ENCODE measurements at places on chromosomes 3 and 15.

DNA sequence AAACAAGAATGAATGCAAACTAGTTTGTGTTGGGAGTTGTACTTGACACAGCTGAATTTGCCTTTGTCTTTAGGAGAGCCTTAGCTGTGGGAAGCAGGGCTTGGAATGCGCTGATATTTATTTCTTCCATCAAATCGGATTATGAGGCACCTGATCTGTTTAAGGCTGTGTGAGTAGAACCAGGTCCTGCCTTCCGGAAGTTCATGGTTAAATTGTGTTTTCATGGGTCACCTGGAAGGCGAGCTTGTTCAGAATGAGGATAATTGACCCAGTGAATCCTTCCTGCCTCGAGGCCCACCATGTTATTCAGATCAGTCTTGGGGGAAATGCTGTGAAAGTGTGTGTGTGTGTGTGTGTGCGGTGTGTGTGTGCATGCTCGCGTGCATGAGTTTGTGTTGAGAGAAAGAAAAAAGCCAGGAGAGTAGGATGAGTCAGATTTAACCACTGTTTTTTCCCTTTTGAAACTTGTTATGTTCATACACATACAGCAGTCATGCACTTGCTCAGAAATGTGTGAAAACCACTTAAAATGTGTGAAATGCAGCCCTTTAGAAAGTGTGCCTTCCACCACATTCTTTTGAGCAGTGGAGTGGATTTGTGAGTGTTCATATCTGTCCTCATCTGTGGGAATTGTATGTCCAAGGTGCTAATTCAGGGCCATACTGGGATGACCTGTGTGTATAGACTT is 36.7 kb downstream of the SMAD3 start:
- no peak for DNase-seq

GRCh38 chr15:72503147-72503546 is 29.0 kb downstream of the ARIH1 start:
- DNase-seq = no peak

GRCh38 chr15:62079594-62079993 is 12.8 kb downstream of the C2CD4A start:
- no peak for DNase-seq

DNA sequence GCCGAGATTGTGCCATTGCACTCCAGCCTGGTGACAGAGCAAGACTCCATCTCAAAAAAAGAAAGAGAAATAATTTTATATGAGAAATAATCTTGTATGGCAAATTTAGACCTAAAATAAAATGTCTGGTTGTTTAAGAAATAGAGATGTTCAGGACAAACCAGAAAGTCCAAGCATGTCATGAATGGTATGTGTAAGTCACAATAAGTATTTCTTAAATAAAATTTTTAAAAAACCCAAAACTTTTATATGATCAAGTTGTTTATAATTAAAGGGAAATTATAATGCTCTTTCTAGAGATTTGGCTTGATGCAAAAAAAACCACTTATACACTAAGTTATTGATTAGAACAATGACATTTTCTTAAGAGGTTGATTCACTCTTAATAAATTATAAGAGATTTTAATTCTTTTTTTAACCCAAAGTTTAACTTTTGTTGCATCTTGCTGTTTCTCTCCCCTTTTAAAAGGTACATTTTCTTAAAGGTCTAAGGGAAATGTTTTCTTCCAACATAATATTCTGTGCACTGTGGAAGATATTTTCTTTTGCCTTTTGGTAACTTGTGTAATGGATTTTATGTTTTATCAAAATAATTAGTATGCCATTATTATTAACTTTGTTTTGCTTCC is 105.7 kb downstream of the RTP4 start:
- DNase-seq = no peak

GRCh38 chr15:43735416-43735815 is 10.8 kb upstream of the PDIA3 start:
- no peak for DNase-seq

DNA sequence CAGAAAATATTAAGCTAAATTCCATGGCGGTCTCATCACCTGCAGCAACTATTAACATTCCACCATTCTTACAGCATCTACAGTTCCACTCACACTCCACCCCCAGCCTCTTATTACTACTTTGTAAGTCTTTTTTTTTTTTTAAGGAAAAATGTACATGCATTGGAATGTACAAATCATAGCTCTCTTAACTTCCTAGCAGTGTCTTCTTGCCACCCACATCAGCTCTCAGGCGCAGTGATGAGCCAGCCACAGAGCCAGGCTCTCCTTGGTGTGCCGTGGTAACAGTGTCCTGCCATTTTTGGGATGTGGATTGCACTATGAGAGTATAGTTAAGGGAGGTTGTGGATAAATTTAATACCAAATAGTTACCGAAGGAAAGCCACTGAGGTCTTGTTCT is 17.8 kb downstream of the ABHD17C start:
- DNase-seq = no peak

GRCh38 chr3:183883291-183884096 is 1.2 kb downstream of the PARL start:
- DNase-seq = no peak

All from activated naive CD4-positive, alpha-beta T cell (primary cell).